H1 (cell line): ENCODE measurements at places on chromosomes 16 and 17.

- no peak for DNase-seq
Measured at GRCh38 chr17:51707216-51707615, 446.9 kb downstream of the UTP18 start.

- DNase-seq = peak; percentile 60
Measured at GRCh38 chr16:68800257-68800875, 43.0 kb upstream of the TANGO6 start.

DNA sequence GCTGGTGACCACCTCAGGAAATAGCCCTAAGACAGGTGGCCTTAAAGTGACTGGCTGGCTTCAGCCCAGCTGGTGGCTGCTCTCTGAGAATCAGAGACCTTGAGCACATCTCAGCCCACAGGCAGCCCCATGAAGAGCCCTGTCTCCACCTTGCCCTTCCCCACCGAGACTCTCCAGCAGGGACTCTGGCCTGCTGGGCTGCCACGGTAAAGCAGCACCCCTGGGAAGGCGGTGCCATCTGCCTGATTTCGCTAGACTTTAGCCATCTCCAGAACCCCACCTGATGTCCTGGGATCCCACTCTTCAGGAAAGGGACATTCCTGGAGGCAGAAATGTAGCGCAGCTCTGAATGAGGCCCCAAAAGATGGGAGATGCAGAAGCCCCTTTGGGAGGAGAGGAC is 45.2 kb upstream of the LGALS9 start:
- no peak for DNase-seq

GRCh38 chr17:48330421-48330820 is 99.6 kb downstream of the SKAP1 start:
- DNase-seq = no peak

- no peak for DNase-seq
Measured at GRCh38 chr16:3988824-3989223, 108.3 kb upstream of the CREBBP start.

GRCh38 chr17:5035315-5035714 is at the start of gene SLC52A1:
TSS of gene SLC52A1 (minus strand) at chr17:5035426. CDS start at chr17:5034606, 820 bp downstream.
- DNase-seq = peak; percentile 73

- no peak for DNase-seq
Measured at GRCh38 chr17:70261170-70261569, 91.8 kb downstream of the KCNJ2 start.

- DNase-seq = no peak
Measured at GRCh38 chr17:17491031-17491471, 5.1 kb downstream of the RASD1 start.

- DNase-seq = no peak
Measured at GRCh38 chr17:66260275-66260674, 31.1 kb upstream of the APOH start.

DNA sequence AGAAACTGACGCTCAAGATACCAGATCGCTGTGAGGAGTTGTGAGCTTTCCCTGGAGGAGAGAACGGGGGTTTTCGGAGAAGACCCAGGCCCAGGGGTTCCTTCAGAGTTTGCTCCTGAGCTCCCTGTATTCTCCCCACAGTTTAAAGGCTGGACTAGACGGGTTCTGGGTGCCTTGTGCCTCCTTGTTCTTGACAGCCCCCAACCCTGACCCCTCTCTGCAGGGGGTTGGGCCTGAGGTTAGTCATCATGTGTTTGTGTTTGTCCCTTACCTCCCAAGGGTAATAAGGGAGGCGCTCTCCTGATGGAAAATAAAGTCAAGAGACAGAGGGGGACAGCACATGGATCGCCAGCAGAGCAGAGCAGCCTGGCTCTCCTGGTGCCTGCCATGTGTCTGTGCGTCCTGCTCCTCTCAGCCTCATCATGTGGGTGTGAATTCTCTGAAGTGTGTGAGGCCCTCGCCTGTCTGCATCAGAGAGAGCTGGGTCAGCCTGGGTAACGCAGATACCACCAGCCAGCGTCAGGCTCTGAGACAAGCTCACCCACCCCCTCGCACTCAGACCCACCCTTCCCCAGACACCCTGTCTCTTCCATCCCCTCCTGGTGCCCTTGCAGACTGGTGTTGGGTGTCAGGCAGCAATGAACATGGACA is 8.7 kb downstream of the HEXIM2 start:
- DNase-seq = no peak

DNA sequence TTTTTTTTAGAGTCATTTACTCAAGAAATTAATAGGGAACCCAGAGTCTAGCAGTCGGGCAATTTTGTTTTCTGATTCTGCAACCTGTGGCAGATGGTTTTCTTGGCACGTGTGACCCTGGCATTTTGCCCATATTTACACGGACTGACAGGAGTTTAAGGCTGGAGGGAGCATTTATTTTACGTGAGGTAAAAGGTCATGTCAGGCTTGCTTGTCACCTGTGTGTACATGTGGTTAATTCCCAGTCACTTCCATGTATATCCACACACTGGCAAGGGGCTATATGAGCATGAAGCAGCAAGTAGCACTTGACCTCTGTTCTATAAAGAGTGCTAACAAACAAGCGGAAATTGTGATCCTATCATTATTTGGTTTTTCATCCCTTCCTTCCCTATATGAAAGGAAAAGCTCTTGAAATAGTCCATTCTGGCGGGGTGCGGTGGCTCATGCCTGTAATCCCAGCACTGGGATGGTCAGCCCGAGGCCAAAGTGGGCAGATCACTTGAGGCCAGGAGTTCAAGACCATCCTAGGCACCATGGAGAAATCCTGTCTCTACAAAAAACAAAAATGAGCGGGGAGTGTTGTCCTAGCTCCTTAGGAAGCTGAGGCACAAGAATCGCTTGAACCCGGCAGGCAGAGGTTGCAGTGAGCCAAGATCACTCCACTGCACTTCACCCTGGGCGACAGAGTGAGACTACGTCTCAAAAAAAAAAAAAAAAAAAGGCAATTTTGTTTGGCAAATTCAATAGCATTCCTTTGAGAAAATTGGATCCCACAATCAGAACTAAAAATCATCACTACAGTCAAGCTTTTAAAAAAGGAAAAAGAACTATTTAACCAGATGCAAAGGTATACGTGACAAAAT is 2.1 kb downstream of the SPAG9 start:
- no peak for DNase-seq

GRCh38 chr16:4123616-4124300 is 7.5 kb upstream of the ADCY9 start:
- DNase-seq = no peak

DNA sequence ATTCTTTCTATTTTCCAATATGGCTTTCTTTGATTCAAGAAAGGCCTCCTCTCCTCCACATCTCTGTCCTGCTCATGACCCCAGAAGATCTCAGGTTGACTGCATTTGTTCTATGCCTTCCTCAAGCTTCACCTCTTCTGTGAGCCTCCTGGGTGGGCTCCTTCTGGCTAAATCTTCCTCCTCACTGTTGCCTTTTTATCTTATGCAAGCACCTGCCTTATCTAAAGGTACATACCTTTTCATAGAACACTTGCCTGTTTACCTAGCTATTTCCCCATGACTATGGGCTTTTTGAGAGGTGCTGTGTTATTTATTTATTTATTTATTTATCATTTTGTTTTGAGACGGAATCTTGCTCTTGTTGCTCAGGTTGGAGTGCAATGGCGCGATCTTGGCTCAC is 81.1 kb downstream of the UTP18 start:
- DNase-seq = no peak

DNA sequence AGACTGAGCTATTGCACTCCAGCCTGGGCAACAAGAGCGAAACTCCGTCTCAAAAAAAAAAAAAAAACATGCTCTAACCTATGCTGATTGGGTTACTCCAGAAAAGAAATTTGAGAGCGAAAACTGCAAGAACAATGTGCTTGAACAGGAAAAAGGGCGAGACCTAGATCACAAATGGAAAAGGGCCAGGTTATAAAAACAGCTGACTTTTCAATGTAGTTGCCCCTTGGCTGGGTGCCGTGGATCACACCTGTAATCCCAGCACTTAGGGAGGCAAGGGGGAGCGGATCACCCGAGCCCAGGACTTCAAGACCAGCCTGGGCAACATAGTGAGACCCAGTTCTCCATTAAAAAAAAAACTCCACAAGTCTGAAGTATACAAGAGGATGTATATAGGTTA is 48.8 kb downstream of the MRM3 start:
- no peak for DNase-seq

GRCh38 chr17:72034000-72034399 is 86.8 kb upstream of the SOX9 start:
- no peak for DNase-seq

DNA sequence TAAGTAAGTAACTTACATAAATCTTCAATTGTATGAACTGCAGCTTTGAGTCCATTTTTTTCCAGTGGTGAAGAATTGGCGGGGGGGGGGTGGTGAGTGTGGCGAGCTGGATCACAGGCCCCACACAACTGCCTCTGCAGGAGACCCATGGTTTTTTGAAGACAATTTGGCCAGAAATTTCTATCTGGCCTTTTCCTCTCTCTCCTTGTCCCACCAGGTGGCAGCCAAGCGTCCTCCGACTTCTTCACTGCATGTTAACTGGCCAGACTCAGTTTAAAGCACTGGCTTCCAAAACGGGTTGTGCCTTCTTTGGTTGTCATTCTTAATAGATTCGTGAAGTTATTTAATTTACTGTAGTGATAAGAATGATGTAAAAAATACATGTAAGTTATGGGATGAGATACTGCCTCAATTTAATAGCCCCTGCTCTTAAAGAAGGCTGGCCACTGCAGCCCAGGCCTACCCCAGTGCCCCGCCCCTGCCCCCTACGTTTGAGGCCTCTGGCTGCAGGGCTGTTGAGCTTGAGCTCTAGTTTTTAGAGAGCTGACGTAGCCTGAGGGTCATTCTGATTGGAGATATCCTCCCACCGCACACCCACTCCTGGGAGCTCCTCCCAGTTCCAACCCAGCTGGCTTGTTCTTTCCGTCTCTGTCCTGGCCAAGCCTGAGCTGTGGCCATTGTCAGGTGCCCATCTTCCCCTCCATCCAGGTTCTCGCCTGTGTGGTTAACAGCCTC is 36.4 kb downstream of the AKAP1 start:
- DNase-seq = no peak

DNA sequence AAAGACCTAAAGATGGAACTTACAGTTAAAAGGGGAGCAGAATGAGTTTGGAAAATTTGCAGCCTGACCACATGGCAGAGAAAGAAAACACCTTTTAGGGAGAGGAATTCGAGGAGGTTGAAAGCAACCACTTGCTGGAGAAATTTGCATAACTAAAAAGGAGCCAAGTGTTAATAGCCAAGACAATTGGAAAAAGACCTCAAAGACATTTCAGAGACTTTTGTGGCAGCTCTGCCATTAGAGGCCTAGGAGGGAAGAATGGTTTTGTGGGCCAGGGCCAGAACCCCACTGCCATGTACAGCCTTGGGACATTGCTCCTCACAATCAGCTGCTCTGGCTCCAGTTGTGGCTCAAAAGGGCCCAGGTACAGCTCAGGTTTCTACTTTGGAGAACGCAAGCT is 338.5 kb downstream of the UTP18 start:
- no peak for DNase-seq

DNA sequence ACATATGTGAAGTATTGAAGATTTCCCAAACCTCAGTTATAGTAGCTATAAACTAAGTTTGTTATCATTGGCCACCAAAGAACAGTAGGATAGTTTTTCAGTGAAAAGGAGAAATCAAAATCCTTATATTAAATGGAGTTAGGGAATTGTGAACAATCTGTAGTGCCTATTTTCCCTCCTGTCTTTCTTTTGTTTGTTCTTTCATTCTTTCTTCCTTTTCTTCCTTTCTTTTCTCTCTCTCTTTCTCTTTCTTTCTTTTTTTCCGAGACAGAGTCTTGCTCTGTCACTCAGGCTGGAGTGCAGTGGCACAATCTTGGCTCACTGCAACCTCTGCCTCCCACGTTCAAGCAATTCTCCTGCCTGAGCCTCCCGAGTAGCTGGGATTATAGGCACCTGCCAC is 48.8 kb downstream of the SSH2 start:
- DNase-seq = no peak

- DNase-seq = no peak
Measured at GRCh38 chr17:9912121-9913099, 7.3 kb upstream of the RCVRN start.

GRCh38 chr17:75525806-75526554 is 483 bp downstream of the LLGL2 start:
- peak; percentile 66 for DNase-seq

DNA sequence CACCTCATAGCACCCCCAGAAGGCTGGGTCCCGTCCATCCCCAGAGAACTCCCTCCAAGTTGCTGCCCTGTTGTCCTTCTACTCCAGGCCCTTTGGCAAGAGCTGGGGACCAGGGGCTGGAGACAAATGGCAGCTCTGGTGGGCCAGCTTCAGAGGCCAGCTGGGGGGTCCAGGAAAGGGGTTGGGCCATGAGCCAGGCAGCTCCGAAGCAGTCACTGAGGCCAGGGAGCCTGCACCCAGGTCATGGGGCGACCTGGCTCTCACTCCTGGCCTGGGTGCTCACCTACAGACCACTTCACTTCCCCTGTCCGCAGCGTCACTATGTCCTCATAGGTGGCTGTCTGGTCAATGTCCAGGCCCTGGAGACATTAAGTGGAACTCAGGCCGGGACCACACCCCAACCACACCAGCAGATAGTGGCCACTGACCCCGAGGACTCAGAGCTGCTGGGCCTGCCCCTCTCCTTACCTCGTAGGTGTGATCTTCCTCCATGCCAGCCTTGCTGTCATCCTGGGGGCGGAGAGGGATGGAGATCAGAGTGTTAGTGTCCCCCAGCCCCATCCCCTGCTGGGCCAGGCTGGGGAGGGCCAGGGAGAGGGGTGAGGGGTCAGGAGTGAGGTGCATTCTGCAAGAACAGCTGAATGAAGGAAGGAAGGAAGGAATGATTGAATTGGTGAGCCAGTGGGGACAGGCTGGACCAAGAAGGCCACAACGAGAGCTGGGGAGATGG is 3.0 kb downstream of the CD79B start:
- no peak for DNase-seq

DNA sequence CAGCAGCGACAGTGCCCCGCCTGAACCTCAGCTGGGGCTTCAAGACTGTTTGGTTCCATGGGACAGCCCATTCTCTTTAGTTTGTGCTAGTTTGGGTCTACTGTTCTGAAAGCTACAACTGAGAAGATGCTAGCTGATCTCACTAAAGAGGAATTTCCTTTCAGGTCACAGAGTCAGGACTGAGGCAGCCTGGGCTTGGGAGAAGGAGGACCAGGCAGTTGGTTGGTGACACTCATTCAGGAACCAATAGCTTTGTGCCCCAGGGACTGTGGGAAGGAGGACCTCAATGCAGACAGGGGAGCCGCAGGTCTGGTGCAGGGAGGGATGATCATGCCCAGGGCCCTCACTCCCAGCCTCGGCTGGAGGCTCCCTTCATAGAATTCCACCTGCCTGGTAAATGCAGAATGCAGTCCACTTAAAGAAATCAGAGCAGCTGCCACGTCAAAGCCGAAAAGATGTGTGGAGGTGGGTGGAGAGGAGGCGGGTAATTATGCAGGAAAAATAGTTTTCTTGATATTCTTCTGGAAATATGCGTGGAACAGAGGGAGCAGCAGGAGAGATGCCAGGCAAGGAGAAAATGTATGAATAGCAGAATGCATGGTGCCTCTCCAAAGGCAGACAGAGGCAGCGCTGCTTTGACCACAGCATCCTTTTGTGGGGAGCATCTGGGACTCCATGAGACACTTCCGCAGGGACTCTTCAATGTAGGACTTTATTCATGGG is 32.6 kb upstream of the ZFP90 start:
- DNase-seq = no peak

GRCh38 chr16:27839419-27839818 is 224.1 kb downstream of the GSG1L start:
- DNase-seq = no peak
